Glutamatergic neuron (in vitro differentiated cells): ENCODE measurements at places on chromosomes 7 and 10.

DNA sequence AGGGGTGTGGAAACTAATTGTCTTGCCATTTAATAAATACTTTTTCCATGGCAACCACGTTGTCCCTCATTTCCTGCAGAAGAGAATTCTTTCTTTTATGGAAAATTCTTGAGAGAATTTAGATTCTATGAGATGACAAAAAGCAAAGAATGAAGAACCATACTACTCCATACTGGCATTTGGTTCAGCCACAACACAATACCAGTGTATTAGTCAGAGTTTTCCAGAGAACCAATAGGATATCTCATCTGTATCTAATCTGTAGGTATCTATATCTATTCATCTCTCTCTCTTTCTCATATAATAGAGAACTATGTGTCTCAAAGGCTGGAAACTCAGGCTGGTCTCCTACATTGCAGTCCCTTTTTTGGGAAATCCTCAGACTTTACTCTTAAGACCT, 44.6 kb upstream of the NAMPT start:
- no peak for DNase-seq

DNA sequence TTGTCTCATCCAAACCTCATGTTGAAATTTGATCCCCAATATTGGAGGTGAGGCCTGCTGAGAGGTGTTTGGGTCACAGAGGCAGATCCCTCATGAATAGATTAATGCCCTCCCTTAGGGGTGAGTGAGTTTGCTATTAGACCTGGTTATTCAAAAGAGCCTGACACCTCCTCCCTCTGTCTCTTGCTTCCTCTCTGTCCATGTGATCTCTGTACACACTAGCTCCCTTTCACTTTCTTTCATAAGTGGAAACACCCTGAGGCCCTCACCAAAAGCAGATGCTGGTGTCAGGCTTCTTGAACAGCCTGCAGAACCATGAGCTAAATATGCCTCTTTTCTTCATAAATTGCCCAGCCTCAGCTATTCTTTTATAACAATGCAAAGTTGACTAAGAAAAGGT, 447.1 kb downstream of the MDFIC start:
- DNase-seq = no peak

- DNase-seq = no peak
Observed at GRCh38 chr7:6407434-6407833, 40.3 kb downstream of the DAGLB start.

GRCh38 chr7:45919231-45919784, 1.8 kb downstream of the IGFBP3 start:
- DNase-seq = no peak

- DNase-seq = no peak
Observed at GRCh38 chr10:132477066-132477397, 60.6 kb upstream of the INPP5A start.

DNA sequence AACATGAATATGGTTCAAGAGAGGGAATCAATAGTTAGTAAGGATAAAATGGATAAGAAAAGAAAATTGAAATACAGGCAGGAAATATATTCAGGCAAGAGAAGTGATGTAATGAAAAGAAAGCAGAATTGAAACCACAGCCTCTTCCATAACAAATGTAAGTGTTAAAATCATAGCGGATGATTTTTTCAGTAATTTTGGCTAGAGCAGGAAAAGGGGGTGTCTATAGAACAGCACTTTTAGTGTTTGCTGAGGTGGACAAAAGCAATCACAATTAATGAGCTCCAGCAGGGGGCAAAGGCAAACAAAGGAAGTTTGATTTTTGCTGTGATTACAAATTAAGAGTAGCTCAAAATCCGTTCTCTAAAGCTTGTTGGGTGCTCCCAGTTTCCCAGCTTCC, 79.0 kb downstream of the TRIL start:
- no peak for DNase-seq

DNA sequence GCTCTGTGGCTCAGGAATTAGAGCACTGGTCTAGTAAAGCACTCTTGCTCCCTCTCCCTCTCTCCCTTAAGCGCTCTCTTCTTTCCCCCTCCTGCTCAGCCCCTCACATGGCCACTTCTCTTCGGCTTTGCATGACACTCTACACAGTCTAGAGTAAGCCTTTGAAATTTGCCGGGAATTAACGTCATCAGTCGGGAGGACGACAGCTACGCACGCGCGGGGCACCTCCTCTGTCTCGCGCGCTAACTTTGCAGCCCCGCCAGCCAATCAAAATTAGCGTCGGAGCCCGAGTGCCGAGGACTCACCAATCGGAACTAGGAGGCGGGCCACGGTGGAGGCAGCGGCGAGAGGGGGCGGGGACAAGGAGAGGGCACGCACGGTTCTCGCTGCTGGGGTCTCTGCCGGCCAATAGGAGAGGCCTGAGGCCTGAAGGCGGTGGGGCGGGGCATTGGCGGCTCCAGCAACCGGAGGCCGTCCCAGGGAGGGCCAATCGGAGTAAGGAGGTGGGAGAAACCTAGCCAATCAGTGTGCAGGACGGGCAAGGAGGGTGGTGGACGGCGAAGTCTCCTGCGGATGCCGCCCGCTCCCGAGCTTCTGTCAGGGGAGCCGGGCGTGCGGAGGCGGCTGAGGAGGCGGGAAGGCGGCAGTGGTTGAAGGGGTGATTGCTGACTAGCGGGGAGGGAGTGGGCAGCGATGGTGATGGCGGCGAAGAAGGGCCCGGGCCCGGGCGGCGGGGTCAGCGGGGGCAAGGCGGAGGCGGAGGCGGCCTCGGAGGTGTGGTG, at the start of gene AGFG2:
Gene AGFG2 (plus strand): TSS at position 550 of the 782 bp plus-strand sequence. CDS start 144 bp downstream, at position 694.
- DNase-seq = peak; percentile 100

GRCh38 chr10:76911184-76911583, 726.4 kb downstream of the KCNMA1 start:
- no peak for DNase-seq

GRCh38 chr10:74932648-74933047, 106.2 kb downstream of the KAT6B start:
- no peak for DNase-seq

DNA sequence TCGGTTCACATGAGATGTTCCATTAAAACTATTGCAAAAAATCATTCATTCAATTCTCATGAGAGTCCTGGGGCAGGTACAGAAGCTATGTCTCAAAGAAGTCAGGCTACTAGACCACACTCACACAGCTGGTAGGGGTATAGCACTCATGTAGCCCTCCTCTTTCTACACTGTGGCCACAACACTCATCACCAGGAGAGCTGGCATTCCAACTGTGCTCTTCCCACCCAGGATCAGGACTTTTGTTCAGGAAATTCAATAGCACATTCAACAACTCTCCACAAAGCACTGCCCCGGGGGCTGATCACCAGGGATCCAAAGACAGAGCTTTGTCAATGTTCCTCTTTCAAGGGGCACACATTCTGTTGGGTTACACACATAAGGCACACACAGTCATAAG, 31.0 kb upstream of the C10orf90 start:
- no peak for DNase-seq

DNA sequence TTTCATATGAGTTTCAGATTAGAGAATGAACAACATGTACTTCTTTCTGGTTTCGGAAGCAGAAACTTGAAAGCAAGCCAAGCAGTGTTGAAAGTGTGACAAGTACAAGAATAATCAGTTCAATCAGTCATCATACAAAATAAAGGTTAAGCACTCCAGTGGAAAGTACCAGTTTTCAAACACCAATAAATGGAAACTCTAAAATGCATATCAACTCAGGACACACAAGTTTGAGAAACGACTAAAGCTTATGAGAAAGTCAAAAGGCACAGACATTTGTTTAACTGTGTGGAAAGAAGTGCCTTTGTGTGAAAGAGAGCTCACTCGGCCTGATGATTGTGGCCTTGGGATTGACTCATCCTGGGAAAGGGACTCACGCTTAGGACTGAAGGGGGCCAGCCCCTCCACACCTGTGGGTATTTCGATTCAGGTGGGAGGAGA, 60.6 kb upstream of the AKR1C1 start:
- no peak for DNase-seq

DNA sequence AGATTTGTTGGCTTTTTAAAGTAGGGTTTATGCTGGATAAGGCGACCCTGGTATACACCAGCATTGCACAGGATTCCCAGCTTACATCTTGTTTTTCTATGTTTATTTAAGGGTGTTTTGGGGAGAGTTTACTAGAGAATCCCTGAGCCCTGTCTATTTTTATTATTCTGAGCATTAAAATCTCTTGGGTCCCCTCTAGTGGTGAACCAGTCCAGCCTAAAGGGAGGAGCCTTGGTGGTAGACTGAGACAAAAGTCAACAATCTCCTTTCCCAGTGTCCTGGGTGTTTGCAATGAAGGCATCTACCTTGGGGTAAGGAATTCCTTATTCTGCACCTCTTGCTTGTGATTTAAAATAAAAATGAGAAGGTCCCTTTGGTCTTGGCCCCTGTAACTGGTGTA, 38.2 kb downstream of the ANTXRL start:
- DNase-seq = no peak

GRCh38 chr10:21533467-21534279, at the start of gene MLLT10:
MLLT10 (plus strand) TSS chr10:21534232; CDS start chr10:21534645, 413 bp downstream.
- peak; percentile 96 for DNase-seq

DNA sequence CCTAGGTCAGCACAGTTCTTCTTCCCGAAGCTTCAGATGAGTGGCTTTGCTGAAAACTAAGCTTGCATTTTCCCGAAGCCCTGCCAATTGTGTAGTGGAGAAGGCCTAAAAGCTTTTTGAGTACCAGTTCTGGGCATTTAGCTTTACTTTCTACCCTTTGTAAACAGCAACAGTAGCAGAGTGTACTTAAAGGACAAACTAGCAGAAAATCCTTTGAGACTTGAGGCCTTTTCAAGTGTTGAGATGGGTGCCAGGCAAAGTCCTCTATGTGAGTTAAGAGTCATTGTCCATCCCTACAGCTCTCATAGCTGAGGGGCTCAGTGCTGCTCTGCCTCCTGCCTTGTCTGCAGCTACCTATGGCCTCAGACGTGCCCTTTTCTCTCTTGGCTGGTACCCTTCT, 368.2 kb downstream of the CCSER2 start:
- DNase-seq = no peak

DNA sequence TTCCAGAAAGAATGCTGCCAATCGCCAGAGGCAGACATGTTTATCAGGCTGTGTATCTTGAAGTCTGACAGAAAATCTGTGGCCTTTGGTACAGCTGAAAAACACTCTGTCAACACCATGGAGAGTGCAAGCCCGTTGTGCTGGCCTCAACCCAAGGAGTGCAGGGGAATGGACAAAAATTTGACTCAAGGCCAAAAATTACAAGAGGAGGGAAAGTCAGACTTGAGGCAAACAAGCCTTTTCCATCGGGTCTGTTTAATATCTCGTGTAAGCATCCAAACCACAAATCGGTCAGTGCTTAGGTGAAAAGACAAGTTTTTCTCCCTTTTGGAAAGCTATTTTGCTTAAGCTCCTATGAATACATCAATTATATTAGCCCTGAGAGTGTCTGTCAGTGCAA, 305.3 kb upstream of the NFE2L3 start:
- DNase-seq = no peak

GRCh38 chr10:128915630-128916029, 551.4 kb upstream of the MGMT start:
- DNase-seq = no peak

DNA sequence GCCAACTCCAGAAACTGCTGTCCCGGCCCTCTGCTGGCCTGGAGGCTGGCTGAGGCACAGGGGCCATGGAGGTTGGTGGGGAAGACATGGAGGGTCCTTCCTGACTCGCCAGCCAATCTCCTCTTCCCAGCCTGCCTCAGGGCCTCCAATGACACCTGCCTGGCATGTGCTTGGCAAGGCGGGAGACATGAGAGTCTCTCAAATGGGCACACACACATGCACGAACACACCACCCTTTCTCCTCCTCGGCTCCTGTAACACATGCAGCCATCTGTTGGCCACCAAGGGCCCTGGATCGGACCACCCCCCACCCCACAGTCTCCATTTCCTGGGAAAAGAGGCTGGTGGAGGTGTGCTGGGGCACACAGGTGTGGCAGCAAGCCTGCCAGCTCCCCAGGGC, 56.4 kb downstream of the YKT6 start:
- DNase-seq = no peak

- DNase-seq = no peak
Observed at GRCh38 chr7:28984217-28984616, 26.1 kb upstream of the TRIL start.

DNA sequence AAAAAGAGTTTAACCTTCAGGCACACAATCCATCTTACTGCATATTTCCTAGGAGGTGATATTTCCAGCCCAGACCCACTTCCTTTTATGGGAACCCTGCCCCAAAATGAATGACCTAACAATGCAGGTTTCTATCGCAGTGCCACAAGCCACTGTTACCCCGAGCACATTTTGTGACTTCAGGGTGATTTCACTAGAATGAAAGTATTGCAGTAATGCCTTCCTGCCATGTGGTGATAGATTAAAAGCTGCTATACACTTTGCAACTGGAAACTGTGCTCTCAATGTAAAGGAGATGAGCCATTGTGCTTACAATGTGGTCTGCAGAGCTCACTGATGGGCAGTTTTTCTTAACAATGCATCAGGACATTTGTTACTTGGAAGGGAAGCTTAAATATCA, 90.5 kb upstream of the RSU1 start:
- no peak for DNase-seq

DNA sequence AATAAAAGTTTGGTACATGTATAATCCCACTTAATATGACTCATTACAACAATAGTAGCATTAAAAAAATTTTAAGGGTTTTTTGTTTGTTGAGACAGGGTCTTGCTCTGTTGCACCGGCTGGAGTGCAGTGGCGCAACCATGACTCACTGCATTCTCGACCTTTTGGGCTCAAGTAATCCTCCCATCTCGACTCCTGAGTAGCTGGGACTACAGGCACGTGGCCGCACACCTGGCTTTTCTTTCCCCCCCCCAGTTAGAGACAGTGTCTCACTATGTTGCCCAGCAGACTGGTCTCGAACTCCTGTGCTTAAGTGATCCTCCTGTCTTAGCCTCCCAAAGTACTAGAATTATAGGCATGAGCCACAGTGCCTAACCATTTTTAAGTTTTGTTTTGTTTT, 40.7 kb downstream of the KMT2C start:
- DNase-seq = no peak

- no peak for DNase-seq
Observed at GRCh38 chr10:111273635-111274034, 196.8 kb downstream of the ADRA2A start.

- no peak for DNase-seq
Observed at GRCh38 chr10:121133901-121134300, 282.7 kb downstream of the WDR11 start.

GRCh38 chr7:51021906-51022570, 239.3 kb upstream of the GRB10 start:
- DNase-seq = no peak

DNA sequence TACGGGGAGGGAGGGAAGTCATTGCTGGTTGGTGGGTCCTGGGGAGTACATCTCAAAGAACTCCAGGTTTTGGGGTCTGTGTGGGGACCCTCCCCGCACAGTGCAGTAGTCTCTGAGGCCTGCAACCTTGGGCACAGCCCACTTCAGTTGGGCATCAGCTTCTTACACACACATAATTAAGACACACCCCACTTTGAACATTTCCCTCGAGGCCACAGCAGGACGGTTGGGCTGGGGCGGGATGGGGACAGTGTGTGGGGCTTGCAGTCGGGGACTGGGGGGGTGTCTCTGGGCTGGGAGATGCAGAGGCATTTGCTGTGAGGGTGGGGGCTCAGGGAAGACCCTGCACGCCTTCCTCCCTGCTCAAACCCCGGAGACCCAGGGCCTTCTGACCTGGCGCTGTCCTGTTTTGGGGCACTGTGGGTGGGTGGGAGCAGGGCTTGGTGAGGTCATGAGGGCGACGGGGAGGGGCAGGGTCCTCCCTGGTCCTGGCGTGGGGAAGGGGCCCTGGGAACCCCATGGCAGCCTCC, 1.3 kb downstream of the LFNG start:
- DNase-seq = no peak
